Stimulated activated CD4-positive, alpha-beta T cell treated with anti-CD3 and anti-CD28 coated beads, Interleukin-4, amount 100 ng/mL, for 24 hours (primary cell): ENCODE measurements at places on chromosomes 2 and 18.

GRCh38 chr2:98693477-98693876 is 37.5 kb downstream of the MGAT4A start:
- no peak for DNase-seq

- no peak for DNase-seq
Measured at GRCh38 chr18:54515149-54515548, 75.9 kb upstream of the DYNAP start.

- no peak for DNase-seq
Measured at GRCh38 chr18:48569139-48569914, 30.5 kb downstream of the CTIF start.

DNA sequence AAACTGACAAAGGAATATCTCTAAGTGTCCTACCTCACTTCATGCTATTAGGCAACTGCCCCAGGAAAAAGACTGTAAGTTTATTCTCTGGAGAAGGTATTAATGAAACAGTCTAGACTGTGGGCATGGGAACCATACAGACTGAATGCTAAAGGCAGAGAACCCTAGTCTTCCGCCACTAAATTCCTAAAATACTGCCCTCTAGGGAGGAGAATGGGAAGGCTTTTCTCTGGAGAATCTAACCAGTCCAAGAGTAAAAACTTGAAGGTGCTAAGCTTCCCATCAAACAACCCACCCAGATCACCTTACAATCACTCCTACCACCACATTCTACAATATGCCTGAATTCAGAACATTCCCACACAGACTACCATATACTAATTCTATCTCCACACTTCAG is 3.4 kb downstream of the SRBD1 start:
- DNase-seq, result no peak

DNA sequence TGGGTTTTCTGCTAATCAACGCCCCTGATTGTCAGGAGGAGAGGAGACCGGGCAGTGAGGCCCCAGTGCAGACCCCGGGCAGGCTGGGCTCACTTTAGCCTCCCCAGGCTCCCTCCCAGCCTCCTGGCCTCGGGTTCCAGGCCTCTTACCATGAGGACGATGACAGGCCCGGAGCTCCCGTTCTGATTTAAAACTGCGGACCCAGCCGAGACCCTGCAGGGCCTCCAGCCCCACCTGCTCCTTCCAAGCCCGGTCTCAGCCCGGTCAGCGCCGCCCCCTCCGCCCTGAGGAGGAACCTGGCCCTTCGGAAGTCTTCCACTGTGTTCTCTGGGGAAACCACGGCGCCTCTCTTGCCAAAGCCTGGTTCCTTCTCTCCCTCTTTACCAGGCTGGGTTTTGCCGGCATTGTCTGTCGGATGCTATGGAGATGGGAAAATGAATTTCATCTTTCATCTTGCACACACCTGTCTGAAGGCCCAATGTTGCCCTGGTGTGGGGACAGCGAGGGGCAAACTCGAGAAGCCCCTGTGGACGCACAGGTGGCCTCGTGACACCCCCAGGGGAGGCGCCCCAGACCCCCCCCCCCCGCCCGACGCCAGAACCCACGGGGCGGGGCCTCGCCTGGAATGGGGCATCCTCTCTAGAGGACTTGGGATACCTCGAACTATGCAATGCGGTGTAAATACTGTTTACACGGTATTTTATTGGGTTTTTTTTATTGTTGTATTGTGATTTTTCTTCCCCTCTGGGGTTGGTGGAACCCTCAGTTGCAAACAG is 37.7 kb upstream of the CTDP1 start:
- no peak for DNase-seq

DNA sequence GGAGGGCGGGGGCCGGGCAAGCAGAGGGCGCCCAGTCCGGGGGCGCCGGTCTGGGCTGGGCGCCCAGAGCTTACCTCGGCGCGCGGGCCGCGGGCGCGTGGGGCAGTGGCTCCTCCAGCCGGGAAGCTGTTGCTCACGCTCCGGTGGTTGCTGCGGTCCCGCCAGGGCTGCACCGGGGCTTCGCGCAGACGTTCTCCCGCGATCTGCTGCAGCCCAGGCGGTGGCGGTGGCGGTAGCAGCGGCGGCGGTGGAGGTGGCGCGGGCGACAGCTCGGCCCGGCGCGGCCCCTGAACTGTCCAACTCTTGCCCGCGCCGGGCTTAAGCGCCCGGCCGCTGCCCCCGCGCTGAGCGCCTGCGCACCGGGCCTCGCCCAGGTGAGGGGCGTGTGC is 391 bp downstream of the ZNF385B start:
- no peak for DNase-seq

DNA sequence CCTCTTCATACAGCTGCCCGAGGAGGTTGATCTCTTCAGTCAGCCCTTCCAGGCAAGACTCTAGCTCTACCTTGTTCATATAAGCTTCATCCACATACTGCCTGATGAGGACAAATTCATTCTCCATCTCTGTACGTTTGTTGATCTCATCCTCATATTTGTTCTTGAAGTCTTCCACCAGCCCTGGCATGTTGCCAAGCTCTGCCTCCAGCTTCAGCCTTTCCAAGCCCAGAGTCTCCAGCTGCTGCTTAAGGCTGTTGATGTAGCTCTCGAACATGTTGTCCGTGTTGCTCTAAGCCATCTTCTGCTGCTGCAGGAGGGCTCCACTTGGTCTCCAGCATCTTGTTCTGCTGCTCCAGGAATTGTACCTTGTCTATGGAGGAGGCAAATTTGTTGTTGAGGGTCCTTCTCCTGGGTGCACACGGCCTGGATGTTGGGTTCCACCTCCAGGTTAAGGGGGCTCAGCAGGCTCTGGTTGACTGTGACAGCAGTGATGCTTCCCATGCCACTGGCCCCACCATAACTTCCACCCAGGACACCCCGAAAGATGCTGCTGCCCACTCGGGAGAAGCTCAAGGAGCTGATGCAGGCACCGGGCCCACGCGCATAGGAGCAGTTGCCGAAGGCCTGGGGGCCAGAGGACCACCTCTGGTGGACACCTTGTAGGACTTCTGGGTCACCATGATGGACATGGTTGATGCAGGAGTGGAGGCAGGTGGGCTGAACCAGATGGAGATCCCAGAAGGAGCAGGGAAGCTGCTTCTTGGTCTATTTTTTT is 30.3 kb downstream of the ICA1L start:
- DNase-seq, result no peak

DNA sequence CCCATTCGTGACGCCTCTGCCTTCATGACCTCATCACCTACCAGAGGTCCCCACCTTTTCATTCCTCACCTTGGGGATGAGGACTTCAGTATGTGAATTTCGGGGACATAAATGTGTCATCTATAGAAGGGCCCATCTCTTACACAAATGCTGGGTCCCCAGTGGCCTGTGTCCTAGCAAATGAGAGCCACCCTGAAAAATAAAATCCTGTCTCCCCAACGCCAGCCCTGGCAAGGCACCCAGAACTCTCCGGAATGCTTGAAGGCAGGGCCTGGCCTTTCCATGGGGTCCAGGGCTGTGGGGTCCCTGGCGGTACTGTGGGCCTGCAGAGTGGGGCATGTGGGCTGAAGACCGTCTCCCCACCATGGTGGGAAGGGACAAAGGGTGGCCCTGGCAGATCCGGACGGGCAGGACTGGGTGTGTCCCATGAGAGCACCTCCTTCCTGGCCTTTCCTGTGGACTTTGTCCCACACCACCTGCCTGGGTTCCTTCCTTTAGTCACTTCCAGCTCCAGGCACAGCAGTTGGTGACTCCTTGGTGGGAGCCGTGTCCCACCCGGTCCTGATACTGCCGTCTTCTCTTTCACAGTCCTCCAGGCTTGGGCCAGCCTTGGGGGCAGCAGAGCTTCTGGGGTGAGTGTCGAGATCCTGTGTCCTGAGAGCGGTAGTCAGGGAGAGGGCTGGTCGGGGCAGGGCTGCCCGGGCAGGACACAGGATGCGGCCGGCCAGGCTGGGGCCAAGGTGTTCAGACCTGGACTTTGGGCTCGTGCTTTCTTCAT is 18.6 kb downstream of the CAPN10 start:
- no peak for DNase-seq

GRCh38 chr2:164688896-164689419 is 67.7 kb upstream of the GRB14 start:
- DNase-seq, result no peak

DNA sequence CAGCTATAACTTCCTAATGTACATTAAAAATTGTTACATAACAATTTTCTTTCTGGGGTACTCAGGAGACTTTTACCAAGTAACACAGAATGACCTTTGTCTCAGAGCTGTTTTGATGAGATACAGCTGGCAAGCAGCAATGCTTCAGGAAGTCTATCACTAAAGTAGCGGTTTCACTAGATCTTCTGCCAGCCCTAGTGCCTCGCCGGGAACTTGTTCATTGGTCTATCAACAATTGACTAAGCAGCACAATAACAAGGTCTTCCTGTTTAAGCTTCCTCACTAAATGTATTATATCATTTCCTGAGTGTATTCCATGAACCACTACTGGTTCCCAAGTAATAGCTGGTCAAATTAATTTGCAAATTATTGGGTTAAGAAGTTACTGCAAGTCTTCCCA is 69.2 kb downstream of the TRIP12 start:
- DNase-seq, result peak; percentile 39

GRCh38 chr2:208793434-208793833 is 386.8 kb downstream of the PTH2R start:
- DNase-seq, result no peak

- DNase-seq, result no peak
Measured at GRCh38 chr18:67511840-67512239, 4.7 kb downstream of the DSEL start.

DNA sequence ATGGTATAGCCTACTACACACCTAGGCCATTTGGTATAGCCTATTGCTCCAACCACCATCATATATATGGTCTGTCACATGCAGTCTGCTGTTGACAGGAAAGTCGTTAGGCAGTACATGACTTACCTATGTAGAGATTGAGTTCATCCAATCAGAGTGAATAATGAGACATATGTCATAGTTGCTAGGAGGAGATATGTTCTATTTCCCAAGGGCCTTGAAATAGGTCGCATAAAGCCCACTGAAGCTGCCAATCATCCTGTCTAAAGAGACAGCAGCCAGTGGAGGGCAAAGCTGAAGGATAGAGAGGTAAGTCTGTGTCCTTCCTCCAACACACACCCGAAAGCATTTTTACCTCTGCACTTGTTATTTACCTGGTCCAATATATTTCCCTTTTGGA is 263.4 kb downstream of the PTPRM start:
- no peak for DNase-seq

DNA sequence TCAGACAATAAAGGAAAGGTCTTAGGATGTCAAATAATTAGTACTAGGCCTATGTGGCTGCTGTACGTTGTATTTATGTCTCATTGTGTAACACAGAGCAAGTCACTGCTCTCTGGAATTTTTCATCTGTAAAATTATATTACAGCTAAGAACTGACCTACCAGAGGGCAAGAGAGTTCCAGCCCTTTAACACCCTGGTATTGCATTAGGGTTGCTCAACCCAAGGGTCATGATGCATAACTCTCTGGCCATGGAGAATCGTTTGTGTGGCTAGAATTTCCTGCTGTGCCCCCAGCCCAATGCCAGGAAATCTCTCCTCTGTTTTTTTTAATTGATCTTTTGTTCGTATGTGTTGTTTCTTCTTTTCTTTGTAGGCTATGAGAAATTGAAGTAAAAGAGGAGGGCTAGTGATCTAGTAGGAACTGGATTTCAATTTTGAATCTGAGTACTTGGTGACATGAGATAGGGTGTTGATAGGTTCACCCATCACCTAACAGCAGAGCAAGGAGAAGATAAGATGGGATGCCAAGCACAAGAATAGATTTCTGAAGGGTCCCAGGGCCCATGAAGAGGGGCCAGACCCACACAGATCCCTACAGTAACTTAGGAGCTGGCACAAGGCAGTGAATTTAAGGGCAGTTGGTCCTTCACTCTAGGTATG is 571.2 kb upstream of the TNP1 start:
- no peak for DNase-seq

- DNase-seq, result no peak
Measured at GRCh38 chr18:649341-649740, 8.1 kb upstream of the TYMS start.

DNA sequence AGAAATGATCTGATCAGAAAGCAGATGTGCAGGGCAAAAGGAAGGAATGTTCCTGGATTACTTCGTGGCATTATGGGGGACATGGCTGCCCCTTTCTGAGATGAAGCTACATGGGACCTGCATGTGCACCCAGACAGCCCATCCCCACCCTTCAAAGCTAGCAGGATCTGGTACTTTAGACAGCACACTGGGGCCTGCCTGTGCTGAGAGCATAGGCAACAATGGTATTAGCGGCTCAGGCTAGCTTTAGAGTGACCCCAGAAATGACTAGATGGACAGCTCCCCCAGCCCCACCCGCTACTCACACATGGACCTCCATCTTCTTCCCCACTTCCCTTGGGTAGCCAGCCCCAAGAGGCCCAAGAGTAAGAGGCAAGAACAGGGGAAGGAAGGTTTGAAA is 61.5 kb upstream of the NFE2L2 start:
- DNase-seq, result no peak
